NCI-H460 (cell line): ENCODE measurements at places on chromosomes 6 and 20.

- no peak for DNase-seq
Observed at GRCh38 chr6:136771306-136771705, 21.0 kb downstream of the MAP3K5 start.

DNA sequence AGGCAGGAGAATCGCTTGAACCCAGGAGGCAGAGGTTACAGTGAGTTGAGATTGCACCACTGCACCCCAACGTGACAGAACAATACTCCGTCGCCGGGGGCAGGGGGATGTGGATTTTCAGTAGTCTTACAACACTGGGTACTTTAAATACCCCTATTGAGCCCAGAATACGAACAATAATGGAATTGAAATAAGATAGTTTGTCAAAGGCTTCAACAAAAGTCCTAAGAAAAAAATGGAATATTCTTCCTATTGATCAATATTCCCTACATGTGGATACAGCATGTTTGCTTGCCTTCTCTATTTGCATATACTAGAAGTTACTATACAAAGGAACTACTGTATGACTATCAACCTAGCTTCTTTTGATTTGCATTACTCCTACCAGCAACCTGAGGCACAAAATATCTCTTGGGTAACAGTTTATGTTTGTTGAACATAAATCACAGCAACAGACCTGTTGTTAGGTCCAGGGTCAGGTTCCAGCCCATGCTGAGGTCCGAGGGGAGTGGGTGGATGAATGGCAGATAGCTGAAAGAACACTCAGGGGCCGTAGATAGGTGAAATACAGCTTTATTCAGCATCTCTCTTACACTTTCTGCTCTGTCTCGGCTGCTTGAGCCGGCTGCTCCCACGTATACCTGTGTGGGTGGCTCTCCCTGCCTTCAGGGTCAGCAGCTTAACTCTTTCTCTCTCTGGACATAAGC lies 23.8 kb downstream of the MAN1A1 start:
- no peak for DNase-seq

DNA sequence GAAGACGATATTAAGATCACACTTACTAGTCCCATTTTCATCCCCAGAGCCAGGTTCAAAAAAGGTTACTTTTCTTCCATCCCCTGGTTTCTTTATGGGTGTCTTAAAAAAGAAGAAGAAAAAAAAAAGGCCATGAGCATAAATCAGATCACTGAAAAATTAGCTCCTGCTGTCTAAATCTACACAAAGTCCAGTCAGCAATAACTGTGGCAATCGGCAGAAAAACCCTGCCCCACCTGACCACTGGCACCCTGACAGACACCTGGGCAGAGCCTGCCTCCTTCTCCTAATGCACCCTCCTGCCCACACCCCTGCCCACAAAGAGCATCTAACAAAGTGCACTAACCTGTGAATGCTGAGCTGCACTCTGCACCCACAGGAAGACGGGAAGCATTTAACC lies 69.8 kb downstream of the STAU1 start:
- no peak for DNase-seq

GRCh38 chr6:12363651-12364381 lies 73.7 kb downstream of the EDN1 start:
- DNase-seq, result no peak

GRCh38 chr6:14658030-14658429 lies 540.5 kb downstream of the CD83 start:
- DNase-seq, result no peak

DNA sequence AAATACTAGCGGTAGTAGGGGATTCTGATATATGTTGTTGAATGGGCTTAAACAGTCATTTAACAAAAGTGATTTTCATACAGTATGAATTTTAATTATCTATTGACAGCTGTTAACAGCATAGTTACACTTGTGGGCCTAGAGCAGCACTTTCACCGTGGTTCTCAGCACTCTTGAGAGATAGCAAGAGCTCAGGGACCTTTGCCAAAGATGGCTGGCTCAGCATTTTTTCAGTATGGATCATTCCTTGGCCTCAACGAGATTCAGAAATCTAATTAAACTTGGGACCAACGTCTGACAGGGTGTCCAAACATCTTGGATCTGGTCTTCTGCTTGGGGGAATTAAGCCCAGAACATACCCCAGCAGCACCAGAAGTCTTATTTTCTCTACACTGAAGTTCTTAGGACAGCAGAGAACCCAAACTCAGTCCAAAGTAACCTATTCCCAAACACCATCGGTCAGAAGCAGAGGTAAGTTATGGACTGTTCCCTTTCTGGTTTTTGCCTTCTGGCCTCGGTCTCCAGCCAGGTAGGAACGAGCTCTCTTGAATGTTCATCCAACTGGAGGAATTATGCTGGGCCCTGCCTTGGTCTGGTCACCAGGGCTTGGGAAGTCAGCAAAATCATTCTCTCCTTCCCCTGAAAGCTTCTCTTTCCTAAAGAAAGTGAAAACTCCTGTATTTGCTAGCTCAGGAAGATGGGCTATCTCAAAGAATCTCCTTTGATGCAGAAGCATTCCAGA lies 25.7 kb downstream of the PRPH2 start:
- no peak for DNase-seq
